ENCODE measurements at places on chromosomes 1 and 21.

GRCh38 chr1:226784081-226785049 is 45.3 kb upstream of the ITPKB start:
- no peak for DNase-seq

GRCh38 chr1:231557898-231558707 is 29.6 kb downstream of the TSNAX start:
- no peak for DNase-seq

DNA sequence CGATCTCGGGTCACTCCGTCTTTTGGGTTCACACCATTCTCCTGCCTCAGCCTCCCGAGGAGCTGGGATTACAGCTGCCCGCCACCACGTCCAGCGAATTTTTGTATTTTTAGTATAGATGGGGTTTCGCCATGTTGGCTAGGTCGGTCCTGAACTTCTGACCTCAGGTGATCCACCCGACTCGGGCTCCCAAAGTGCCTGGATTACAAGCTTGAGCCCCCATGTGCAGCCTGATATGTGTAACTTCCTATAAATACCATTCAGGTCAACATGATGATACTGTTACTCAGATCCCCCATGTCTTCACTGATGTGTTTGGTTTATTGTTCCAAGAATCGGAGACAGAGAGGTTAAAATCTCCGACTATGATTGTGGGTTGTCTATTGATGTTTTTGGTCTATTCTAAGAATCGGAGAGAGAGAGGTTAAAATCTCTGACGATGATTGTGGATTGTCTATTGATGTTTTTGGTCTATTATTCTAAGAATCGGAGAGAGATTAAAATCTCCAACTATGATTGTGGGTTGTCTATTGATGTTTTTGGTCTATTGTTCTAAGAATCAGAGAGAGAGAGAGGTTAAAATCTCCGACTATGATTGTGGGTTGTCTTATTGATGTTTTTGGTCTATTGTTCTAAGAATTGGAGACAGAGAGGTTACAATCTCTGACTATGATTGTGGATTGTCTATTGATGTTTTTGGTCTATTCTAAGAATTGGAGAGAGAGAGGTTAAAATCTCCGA is 17.0 kb downstream of the C1orf159 start:
- no peak for DNase-seq

GRCh38 chr1:18972991-18973390 is 16.5 kb upstream of the IFFO2 start:
- DNase-seq = no peak

DNA sequence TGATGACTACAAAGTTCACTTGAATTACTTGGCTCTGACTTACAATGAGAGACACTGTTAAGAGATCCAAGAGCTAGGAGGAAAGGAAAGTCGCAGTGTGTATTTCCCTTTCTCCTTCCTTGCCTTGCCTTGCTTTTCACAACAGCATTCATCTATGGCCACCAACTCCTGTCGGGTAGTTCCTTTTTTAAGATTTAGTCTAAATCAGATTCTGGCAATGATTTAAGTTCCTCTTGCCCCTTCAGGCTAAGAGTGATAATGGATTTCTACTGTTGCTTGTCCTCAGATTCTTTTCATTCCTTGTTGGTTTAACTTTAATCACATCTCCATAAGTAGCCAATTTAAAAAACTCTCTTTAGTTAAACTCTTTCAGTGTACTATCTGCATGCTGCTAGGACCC is 91.9 kb downstream of the GTF2B start:
- DNase-seq = no peak

DNA sequence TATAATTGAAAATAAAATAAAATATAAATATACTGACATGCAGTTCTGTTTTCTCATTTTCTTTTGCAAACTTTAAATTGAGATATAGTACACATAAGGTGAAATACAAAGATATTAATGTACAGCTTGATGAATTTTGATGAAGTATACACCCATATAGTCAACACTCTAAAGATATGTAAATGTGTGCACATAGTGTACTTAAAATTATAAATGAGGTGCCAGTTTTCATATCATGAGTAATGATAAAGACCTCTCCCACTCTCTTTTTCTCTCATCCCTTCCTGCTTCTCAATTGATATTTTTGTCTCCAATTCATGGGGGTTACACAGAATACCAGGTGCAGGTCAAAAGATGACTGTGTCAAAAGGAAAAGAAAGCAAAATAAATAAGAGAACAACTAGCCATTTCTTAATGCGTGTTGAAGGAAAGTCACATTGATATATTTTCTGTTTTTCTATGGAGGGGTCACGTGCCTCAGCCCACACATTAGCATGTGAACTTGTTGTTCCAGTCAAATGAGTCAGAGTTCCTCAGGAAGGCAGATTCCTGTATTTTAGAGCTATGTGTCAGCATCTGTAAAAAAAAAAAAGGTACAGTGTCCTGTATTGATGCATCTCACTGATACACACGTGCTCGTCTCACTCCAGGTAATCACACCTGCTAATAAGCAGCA is 64.3 kb upstream of the HOOK1 start:
- DNase-seq = no peak

Measured in muscle of back (tissue), 13 donors.